ENCODE measurements at places on chromosomes 16 and 17.

GRCh38 chr16:19393226-19394111 is 24.2 kb upstream of the TMC5 start:
- peak; percentile 3 for DNase-seq

DNA sequence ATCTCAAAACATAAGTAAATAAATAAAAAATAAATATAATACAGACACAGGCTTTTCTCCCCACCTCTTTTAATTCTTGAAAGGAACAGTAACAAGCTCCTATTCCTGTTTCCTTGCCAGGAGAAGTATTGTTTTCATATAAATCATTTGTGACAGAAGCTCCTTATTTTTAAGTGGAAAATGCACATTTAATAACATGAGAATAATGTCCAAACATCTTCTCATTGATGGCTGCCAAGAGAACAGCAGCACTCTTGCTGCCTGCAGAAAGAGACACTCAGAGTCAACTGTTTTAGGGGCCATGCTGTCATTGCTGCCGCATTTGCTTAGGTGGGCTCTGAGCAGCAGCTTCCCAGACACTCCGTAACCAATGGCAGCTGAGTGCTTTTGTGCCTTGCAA is 580.1 kb downstream of the WWOX start:
- DNase-seq: no peak

DNA sequence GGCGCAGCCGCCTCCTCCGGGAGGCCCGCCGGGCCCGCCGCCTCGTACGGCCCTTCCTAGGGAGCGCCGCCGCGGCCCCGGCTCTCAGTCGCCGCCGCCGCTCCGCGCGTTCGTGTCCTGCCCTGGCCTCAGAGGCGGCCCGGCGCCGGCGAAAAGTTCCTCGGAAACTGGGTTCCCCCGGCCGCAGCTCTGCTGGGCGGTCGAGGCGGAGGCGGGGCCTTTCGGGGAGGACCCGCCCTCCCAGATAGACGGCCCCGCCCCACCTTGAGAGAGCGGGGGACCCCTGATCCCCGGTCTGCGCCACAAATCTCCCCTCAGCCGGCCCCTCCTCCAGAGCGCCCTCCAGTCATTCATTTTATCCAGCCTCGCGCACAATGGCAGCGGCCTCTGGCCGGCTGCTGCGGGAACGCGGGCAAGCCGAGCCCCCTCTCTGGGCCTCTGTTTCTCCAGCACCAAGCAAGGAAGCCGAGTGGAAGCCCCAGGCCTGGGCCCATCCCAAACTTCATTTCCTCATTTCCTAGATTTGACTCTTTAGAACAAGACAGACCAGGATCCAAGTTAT is at the start of gene SREBF1:
TSS of gene SREBF1 (minus strand) at position 169 of the 562 bp plus-strand sequence. CDS start 169 bp downstream, outside the sequence.
- DNase-seq: peak; percentile 63

GRCh38 chr17:4487820-4488716 is 10.6 kb upstream of the SPNS2 start:
- DNase-seq: no peak

DNA sequence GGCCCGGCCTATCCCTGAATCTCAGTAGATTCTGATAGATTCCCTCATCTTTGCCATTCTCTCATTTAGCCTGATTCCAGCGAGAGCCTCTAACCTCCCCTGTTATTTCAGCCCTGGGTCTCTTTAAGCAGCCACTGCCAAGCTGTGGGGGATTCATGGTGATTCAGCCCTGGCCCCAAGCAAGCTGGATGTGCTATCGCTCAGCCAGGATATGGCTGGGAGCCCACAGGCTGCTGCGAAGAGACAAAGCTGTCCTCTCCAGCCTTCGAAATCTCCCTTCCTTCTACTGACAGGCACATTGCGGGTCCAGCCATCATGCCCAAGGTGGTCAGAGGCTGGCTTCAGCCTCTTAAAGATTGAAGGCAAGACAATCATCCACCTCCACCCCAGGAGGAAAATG is 394.1 kb downstream of the SOX9 start:
- no peak for DNase-seq

GRCh38 chr17:34999456-34999855 is 19.1 kb downstream of the LIG3 start:
- no peak for DNase-seq

- DNase-seq: no peak
Measured at GRCh38 chr16:82965808-82966207, 339.0 kb downstream of the CDH13 start.

DNA sequence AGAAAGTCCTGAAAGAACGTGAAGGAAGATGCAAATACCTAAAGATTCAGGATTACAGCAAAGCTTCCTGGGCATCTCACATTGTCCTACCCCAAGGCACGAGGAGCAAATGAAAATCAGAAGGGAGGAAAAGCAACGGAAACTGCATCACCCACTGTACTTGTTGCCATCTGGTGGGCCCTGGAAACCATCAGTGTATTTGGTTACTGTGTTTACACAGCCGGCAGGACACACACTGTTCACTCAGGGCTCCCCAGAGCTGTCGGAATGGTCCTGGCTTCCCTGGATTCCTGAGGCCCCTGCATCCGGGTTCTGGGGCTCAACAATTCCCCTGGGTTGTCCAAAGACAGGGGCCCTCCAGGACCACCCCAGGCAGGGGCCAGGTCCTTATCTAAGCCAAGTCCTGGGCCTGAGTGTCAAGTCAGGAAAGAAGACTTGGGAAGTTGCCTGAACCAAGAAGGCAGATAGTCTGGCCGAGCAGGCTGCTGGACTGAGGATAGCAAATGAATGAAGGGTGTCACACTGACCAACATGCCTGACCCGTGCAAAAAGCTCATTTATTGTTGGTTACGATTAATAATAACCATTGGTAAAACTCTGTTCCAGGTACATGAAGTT is 52.8 kb downstream of the SOX9 start:
- DNase-seq: no peak

DNA sequence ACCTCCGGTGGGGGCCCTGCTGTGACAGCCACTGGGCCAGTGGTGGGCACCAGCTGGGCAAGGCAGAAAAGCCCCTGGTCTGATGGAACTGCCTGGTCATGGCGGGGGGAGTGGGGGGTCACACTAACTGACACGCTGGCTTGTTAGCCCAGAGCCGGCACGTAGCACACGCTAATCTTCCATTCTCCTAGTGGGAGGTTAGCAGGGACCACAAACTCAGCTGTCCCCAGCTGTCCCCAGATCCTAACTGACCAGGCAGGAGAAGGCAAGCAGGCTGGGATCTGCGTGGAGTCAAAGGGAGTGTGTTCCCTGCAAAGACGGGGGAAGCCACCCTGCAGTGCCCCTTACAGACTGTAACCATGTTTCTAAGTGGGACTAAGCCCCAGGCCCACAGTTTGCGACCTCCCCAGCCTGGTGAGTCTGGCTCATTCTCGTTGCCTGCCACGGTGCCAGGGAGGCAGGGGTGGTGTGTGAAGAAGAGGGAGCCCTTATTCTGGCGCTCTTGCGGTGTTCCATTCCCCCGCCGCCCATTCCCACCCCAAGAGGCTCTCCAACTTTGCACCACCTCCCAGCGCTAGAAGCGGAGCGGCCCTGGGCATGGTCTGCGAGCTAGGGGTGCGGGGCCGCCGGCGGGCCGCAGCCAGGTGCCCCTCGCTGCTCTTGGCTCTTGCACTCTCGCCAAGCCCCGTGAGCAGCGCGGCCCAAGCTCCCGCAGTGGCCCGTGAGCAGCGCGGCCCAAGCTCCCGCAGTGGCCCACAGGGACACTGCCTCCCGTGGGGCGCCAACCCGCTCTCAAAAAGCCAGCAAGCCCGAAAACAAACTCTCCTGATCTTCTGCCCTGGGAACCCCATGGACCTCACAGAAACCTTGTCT is 12.1 kb upstream of the ZNF423 start:
- DNase-seq: no peak

DNA sequence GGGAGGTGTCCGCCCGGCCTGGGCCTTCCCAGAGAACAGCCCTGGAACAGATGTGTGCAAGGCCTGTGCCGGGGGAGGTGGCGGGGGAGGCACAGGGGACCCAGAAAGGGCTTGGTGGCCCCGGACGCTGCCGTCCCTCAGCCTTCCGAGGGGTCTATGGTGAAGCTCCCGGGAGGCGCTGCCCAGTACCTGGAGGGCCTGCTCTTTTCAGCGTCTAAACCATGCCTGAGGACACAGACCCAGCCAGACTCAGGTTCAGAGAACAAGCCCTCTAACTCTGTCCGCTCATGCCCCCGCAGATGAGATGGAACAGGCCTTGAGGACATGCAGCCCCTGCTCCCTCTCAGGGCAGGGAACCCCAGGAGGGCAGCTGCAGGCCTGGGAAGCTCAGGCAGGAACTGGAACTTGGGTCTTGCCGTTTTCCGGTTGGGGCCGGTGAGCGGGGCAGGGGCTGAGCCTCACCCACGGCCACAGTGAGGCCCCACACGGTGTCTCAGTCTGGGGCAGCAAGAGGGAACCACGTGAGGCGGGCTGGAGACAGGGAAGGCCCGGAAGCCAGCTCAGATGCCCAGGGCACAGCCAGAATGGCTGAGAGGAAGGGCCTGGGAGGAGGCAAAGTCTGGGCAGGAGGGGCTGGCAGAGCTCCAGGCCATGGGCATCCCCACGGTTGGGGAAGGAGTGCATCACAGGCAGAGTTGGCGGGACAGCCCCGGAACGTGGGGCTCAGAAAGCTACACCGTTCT is 12.5 kb downstream of the SLC16A3 start:
- peak; percentile 85 for DNase-seq

DNA sequence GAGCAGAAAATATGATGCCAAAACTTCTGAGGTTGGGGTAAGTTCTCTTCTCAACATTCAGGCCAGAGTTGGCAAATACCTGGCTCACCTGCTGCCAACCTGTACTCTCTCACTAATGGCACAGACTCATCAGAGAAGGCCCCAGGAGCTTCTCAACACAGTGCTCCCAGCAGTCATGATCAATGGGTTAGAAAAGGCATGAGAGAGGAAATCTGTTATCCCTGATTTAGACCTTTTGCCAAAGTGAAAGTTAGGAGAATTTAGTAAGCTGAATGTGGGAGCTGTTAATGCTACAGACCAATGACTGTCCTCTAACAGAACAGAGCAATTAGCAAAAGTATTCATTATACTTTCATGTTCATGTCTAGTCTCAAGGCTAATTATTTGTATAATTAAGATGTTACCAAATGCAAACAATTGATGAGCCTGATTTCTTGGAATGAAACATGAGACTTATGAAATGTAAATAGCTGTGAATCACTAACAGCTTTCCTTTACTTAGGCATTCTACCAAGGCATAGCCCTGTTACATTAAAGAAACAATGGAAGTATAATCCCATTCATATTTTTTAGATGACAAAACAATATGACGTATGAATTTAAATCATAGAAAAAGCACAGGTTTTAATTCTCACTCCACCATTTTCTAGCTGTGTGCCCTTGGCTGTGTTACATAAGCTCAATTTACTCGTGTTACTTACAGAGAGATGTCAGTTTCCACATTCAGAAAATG is 68.7 kb upstream of the MARCHF10 start:
- peak; percentile 77 for DNase-seq

GRCh38 chr17:72646176-72646575 is 446.3 kb downstream of the SLC39A11 start:
- no peak for DNase-seq

GRCh38 chr17:56934280-56934679 is 20.4 kb upstream of the TRIM25 start:
- no peak for DNase-seq

GRCh38 chr16:57284209-57284951 is at the start of gene PLLP:
TSS of gene PLLP (minus strand) at chr16:57284672. CDS start at chr16:57284540, 132 bp downstream.
- DNase-seq: peak; percentile 38

DNA sequence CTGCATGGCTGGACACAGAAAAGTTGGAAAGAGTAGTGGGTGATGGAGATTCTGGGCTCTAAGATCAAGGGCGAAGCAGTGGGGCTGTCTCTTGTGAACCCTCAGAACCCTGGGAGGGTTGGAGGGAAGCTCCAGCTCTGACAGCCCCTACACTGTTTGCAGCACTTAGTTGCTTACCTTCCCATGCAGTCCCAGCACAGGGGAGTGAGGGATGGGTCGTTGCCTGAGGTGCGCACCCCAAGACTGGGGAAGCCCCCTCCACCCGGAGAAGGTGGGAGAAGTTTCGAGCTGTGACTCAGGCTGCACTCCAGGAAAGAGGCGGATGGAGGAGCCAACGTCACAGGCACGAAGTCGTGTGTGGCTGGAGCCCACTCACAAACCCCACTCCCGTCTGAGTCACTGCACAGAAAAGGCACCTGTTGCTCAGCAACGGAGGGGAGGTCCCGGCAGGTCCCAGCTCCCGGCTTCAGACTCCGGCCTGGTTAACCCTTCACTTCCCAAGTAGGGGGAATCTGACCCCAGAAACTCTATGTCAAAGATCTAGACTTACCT is 60.1 kb downstream of the AIPL1 start:
- peak; percentile 11 for DNase-seq
